ENCODE measurements at places on chromosomes 7 and 10. TPM values are rescaled to one million over a fixed set of nuclear protein-coding genes. Genes with fewer than 3 reads are reported as not detected.

GRCh38 chr7:156101355-156101754 is 289.1 kb upstream of the SHH start:
- no peak for DNase-seq

The CFAP70 gene
- total RNA-seq, result 0.14 TPM

- DNase-seq, result no peak
These were observed 75.6 kb upstream of the INSIG1 start for GRCh38 chr7:155222061-155222460.

GRCh38 chr7:21868576-21868850 is 77.2 kb downstream of the CDCA7L start:
- DNase-seq, result no peak

DNA sequence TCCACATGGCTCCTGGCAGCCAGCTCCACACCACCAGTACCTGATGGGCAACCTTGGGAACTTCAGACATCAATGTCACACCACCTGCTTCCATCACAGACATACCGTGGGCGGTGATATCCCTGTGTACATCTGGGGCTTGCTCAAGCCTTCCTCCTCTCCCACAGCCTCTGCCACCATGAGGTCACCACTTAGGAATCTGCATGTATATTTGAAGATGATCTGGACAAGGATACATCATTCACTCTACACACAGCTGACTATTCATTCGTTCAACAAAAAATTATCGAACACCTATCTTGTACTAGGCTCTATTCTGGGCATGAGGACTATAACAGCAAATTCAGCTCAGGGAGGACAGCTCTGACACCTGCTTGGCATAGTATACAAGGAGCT is 6.8 kb downstream of the DLG5 start:
- DNase-seq, result no peak

The PDE6C gene
- total RNA-seq, result not detected

DNA sequence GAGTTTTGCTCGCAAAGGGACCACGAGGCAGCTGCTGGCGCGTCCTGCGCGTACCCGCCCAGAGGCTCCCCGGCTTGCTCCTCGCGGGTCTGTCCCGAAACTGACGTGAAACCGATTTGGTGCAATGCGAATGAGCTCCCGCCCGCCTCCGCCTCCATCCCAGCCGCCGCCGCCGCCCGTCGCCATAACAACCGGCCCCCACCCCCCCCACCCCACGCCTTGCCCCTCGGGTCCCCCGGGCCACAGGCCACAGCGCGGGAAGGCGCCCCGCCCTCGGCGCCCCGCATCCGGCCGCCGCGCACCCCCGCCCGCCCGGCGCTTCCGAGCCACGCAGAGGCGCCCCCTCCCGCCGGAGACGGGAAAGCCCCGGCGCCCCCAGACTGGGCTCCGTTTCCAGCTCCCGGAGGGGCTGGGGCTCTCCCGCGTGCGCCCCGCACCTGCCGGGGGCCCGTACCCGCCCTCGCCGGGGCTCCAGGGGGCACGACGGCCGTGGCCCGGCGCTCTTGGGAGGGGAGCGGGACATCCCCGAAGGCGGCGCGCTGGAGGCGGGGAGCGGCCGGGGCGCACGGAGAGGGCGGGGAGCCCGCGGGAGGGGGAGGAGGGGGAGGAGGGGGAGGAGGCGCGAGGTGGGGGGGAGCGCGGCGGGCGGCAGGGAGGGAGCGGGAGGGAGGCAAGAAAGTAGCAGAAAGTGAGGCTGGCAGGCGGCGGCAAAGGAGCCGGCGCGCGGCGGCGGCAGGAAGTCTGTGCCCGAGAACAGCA is at the start of gene CAMK1D:
Gene CAMK1D (plus strand): TSS at position 678 of the 759 bp plus-strand sequence.
- DNase-seq, result no peak

GRCh38 chr7:10015687-10016086 is 958.0 kb upstream of the PHF14 start:
- no peak for DNase-seq

GRCh38 chr7:90272242-90272641 is 27.3 kb downstream of the CFAP69 start:
- DNase-seq, result no peak

The LRRD1 gene
- total RNA-seq, result not detected
